ENCODE measurements at places on chromosomes 13 and 19.
A peak's percentile ranks its signal among the peaks of the same experiment; 100 is the strongest.

DNA sequence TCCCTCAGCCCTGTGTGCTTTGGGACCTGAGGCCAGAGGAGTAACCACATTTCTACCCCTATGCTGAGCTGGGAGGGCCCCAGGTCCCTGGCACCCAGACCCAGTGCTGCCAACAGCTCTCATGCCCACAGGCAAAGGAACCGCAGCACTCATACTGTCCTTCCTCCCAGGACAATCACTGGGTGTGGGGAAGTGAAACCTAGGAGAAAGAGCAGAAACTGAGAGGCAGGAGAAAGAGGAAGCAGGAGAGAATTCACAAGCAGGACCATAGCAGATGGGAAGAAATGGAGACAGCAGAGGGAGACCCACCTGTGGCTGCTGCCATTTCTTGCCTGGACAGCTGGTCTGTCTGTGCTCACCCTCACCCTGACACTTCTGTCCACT, 18.9 kb downstream of the CCDC97 start:
- no peak for DNase-seq

- no peak for DNase-seq
Measured at GRCh38 chr13:107721125-107721869, 494.0 kb downstream of the LIG4 start.

DNA sequence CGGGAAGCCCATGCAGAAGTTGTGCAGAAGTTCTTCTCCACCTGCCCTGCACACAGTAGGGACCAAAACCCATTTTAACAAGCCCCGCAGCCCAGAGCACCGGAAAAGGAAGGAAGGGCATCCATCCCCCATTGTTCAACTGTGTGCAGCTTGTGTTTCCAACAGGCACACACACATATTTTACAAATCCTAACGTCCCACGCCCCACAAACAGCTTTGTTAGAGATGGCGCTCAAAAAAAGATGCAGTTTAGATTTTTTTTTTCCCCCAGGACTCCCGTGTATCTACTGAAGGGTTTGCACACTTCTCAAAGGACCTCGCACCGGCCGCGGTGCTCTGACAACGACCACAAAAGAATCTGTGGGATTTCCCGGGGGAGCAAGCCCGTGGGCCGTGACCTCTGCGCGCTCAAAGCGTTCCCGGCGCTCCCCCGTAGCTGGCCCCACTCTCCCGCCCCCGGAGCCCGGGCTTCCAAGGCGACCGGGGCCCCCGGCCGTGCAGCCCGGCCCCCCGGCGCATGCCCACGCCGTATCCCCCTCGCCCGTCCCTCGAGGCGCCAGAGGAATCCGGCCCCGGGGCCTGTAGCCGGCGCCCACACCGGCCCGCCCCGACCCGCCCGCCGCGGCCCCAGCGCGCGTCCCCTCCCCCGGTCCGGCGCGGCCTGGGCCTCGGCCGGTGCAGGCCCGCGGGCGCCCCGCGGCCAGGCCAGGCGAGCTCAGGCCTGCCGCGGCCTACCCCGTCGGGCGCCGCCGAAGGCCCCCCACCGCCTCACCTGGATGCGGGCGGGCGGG, 523 bp downstream of the ELAVL1 start:
- DNase-seq = no peak

GRCh38 chr19:19749117-19749907, 16.4 kb upstream of the ZNF14 start:
- DNase-seq = no peak

DNA sequence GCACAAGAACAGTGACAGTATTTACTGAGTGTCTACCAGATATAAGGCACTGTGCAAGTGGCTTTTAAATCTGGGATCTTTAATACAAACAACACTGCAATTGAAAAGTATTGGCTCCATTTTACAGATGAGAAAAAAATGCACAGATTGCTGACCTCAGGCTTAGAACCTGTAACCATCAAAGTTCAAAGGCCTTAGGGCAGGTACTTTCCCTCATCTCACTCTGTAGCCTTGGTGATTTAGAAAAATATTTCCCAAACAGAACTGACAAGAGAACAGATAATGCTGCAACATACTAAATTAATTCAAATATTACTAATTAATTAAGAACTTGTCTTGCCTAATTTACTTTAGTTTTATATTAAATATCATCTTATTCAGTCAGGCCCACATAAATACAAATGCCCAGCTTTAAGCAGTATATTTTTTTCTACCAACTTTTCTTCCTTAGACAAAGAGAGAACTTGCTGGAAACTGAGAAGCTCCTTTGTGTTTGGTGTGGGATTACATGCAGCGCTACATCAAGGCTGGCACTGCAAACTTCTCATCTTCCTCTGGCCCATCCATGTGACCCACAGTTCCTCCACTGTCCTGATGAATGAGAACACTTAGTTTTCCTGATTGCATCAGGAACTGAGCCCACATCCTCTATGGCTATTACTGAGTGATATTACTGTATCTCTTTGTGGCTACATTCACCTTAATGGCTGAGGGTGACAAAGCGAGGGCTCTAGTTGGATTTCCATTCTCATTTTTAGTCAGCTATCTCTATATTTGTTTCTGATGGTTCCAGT, 302.1 kb downstream of the ENOX1 start:
- no peak for DNase-seq

GRCh38 chr19:58304255-58304654, 922 bp upstream of the ERVK3-1 start:
- DNase-seq = no peak

GRCh38 chr19:33290956-33291622, 11.2 kb downstream of the CEBPA start:
- DNase-seq = no peak

DNA sequence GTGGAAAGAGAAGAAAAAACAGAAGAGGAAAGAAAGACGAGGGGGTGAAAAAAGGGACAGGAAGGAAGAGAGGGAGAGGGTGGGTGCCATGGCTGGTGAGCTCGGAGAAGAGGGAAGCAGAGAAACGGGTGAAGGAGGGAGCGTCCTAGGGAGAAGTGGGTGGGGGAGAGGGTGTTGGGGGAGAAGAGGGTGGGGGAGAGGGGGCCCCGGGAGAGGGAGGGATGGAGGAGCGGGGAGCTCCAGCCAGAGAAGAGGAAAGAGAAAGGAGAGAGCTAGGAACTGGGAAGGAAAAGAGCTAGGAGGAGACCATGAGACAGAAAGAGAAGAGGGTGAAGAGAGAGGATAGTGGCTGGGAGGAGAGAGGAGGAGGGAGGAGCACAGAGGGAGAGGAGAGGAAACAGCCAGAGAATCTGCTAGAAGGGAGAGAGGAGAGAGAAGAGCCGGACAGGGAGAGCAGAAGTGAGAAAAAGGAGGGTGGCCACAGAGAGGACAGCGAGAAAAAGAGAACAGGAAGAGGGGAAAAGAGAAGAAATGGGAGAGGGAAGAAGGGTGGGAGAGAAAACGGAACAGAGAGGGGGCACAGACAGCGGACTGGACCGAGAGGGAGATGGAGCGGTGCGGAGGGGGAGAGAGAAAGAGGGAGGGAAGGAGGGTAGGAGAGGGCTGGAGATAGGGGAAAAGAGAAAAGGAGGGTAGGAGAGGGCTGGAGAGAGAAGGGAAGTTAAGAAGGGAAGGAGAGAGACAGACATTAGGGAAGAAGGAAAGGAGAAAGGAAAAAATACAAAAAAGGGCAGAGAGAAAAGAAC, 11.9 kb upstream of the GARIN5A start:
- no peak for DNase-seq

DNA sequence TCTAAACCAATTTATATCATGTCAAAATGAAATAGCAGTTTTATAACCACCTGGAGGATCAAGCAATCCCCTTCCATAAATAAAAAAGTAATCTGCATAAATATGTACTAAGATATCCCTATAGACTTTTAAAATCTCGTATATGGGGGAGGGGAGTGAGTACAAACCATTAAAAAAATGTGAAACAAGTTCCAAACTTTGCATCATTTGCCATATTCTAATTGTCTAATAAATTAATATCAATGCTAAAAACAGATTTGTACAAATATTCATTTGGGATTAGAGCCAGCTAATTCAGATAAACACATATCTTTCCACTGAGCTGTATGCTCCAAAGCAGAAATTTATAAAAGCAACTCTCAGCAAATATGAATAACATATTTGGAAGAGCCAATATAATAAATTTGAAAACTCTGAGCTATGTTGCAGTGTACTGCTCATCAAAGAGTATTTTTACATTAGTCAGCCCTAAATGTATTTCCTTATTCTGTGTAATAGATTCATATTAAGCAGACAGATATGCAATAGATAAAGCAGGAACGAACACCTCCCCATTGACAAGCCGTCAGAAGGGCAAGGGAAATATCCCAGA, 970.2 kb downstream of the EFNB2 start:
- no peak for DNase-seq

- peak; percentile 67 for DNase-seq
Measured at GRCh38 chr13:27168906-27169657, 2.5 kb downstream of the USP12 start.

DNA sequence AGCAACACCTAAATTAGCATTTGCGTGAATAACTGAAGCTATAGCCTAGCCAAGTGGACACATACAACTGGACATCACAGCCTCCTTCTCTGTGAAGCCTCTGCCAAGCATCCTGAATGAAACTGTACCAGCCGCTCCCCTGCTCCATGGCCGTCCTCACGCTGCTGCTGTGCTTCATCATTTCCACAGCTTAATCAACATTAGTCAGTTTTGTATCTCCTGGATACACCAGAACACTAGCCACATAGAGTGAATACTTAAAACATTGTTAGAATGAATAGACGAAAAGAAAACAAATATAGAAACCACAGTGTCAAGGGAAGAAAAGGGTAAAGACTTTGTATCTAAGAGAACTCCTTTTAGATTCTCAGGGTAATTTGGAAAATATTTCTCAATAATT, 1526.9 kb downstream of the EFNB2 start:
- no peak for DNase-seq

GRCh38 chr13:20400774-20401173, 124.9 kb downstream of the CRYL1 start:
- DNase-seq = no peak

DNA sequence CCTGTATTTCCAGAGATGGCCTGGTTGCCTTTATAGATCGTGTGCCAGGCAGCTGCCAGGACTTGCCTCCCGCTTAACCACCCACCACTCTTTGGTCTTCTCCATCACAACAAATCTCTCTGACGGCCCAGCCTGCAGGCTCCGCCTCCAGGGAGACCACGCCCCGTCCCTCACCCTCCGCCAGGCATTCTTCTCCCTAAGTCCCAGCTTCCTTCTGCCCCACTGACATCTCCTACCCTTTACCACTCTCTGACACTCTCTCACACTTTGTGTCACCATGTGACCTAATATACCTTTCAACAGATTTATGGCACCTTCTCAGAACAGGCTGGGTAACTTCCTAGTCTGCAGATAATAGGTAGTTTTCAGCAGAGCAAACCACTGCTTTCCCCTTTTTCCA, 95.1 kb downstream of the CAB39L start:
- no peak for DNase-seq

DNA sequence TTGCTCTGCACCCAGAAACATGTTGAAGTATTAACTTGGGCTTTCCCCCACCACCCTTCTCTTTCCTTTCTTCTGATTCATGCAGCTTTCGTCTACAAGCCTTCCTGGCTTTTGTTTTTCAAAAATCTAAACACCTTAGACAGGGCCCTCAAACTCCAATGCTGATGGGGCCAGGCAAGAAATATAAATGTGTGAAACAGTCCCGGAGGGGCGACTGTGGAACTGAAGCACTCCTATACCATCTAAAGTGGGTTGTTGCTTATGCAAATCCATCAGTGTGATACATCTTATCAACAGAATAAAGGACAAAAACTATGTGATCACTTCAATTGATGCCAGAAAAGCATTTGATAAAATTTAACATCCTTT, 6.1 kb downstream of the FCGBP start:
- no peak for DNase-seq

DNA sequence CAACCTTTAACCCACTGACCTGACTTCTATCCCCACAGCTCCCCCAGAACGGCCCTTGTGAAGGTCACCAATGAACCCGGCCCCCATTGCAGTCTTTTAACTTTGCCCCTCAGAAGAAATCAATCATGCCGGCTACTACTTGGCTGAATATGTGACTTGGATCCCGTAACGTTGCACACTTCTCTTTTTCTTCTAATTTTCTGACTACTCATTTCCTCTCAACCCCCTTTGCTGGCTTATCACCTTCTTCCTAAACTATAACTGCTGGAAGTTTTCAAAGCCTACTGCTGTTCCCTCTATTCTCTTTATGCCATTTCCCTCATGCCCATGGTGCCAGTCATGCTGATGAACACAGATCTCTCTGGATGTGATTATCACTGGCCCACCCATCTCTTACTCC, 367.6 kb downstream of the DNAJC15 start:
- DNase-seq = no peak

- DNase-seq = no peak
Measured at GRCh38 chr13:44908266-44908665, 81.0 kb downstream of the NUFIP1 start.

DNA sequence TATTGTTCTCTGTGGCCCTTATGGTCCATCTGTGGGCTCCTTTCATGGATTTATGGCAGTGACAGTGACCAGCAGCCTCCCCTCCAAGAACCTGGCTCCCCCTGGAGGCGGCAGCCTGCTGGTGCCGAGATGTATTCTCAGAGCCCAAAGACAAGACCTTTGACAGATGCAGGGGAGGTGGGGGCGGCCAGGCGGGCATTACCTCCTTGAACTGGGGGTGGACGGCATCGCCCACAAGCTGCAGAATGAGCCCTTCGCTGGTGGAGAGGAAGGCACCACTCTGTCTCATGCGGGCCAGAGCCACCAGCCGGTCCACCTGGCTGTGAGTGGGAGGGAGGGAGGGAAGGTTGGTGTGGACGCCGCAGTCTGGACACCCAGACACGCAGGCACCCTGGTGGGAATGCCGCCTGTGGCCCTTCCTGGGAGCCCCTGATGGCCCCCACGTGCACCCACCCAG, 6.6 kb downstream of the ISOC2 start:
- DNase-seq = peak; percentile 65

GRCh38 chr13:66071029-66071428, 1159.1 kb downstream of the PCDH9 start:
- DNase-seq = no peak

DNA sequence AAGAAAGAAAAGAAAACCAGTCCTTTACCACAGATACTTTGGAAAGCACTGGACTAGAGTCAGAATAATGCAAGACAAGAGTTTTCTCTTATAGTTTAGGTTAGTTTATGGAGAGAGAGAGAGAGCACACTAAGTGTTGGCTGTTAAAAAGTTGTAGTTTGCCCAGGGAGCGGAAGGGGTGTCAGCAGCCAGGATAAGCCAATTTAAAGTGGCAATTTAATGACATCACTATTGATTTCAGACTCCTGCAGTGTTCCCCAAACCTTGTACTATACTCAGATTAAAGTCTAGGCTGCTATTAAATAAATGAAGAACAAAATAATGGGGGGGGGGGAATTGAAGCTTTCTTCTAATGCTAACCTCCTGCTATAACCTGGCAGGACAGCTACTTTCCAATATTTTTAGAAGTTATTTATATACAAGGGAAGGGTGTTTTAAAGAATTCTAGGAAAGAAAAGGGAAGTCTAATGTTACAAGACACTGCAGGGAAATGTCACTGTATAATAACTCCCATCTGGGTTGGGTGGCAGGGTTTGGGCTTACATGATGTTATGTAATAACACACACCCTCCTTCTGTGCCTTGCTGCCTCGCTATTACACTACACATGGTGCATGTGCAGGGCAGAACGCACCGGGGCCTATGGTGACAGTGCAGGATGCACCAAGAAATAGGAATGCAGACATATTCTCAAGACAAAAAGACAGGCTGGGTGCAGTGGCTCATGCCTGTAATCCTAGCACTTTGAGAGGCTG, 19.9 kb downstream of the TPT1 start:
- DNase-seq = no peak

GRCh38 chr13:97786510-97786909, 167.0 kb upstream of the IPO5 start:
- DNase-seq = no peak

GRCh38 chr19:6087074-6087571, 23.2 kb downstream of the RFX2 start:
- DNase-seq = no peak

Data from hematopoietic multipotent progenitor cell treated with erythropoietin and hydrocortisone succinate and interleukin-3 and kit ligand, for 17 days (in vitro differentiated cells).